ENCODE measurements at places on chromosomes 2 and 18. TPM values are rescaled to one million over a fixed set of nuclear protein-coding genes. Genes with fewer than 3 reads are reported as not detected.

Gene ROCK2
- total RNA-seq, result 16.5 TPM

Gene NEB
- total RNA-seq, result 1.9 TPM

Gene IL1F10
- total RNA-seq, result not detected

Gene ASIC4
- total RNA-seq, result not detected

Gene NPAS2
- 10.9 TPM for total RNA-seq

Gene C1GALT1C1L
- 0.39 TPM for total RNA-seq

Gene C2orf81
- total RNA-seq, result 2.1 TPM

Gene REG1A
- total RNA-seq, result not detected

All from epithelial cell of alveolus of lung (primary cell).